ENCODE measurements at places on chromosomes 4 and X.

- H3K4me3 ChIP-seq = no peak overlapping the region
- no peak for DNase-seq
- no peak overlapping the region for H3K27ac ChIP-seq
- H3K36me3 ChIP-seq = no peaks in the 10 kb centered on the region
- no peaks in the 10 kb centered on the region for H3K4me1 ChIP-seq
Measured at GRCh38 chr4:48027653-48028052, 11.1 kb downstream of the NIPAL1 start.

GRCh38 chrX:150007356-150007755 is 69.1 kb upstream of the EOLA2 start:
- H3K27ac ChIP-seq = no peak overlapping the region
- DNase-seq = no peak
- H3K27me3 ChIP-seq = no peaks in the 10 kb centered on the region
- no peaks in the 10 kb centered on the region for H3K4me1 ChIP-seq

DNA sequence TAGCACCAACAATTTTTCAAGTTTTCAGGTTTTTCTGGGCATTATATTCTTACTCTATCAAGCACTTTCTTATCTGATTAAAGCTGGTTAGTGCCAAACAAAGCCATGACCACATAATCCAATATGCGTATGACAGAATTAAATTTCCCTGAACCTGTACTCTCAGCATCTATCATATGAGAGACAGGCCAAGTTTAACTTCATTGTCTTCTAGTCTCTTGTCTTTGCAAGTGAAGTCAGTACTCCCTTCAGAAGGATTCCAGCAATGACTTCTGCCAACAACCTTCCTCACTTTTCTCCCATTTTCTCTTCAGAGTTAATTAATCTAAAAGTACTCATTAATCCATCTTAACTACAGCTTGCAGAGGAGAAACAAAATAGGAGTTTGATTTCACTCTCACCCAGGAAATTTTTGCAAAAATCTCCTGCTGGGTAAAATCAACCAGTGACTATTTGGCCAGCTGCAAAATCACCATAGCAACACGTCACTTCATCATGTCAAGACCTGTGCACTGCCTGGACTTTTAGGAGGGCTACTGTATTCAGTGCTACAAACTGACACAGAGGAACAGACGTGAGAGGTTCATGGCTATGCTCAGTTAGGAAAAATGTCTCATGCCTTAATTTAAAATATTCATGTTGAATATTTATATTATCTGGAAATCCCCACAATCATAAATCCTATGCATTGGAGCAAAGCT is 208.4 kb downstream of the ANTXR2 start:
- H3K27me3 ChIP-seq = no peaks in the 10 kb centered on the region
- no peaks in the 10 kb centered on the region for H3K4me1 ChIP-seq
- H3K27ac ChIP-seq = no peak overlapping the region
- no peak for DNase-seq

- peak overlapping the region; percentile 89 for H3K27ac ChIP-seq
- H3K4me1 ChIP-seq = peaks cover 47% of the 10 kb centered on the region
- no peaks in the 10 kb centered on the region for H3K36me3 ChIP-seq
- H3K27me3 ChIP-seq = no peaks in the 10 kb centered on the region
Measured at GRCh38 chr4:113645771-113646441, 115.6 kb downstream of the CAMK2D start.

DNA sequence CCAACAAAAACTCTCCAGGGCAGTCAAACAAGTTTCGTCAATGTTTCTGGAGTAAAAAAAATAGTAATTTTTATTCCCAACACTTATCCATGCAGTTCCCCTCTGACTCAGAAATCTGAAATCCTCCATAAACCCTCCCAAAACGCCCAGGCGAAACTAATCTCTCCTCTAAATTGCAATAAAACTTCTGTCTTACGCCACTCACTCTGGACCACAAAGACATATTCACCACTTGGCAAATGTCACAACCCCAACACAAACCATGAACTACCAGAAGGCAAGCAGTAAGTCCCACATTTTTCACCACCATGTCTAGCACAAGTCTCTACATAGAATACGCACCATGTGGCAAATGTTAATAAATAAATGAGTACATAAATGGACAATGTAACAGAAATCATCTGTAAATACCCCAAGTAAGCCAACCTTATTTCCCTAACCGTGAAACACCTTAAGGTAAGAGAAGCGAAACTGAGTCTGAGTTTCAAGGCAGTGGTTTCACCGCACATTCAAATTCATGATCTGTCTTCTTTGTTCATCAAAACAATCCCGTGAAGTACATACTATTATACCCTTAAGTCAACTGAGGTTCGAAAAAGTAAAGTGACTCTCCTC is 1.6 kb downstream of the PAPSS1 start:
- H3K27ac ChIP-seq = peak overlapping the region; percentile 81
- H3K4me3 ChIP-seq = peak overlapping the region; percentile 85
- H3K27me3 ChIP-seq = no peaks in the 10 kb centered on the region
- H3K4me1 ChIP-seq = peaks cover 8% of the 10 kb centered on the region

- H3K27ac ChIP-seq = no peak overlapping the region
- no peaks in the 10 kb centered on the region for H3K4me1 ChIP-seq
- DNase-seq = no peak
- no peak overlapping the region for H3K4me3 ChIP-seq
- H3K27me3 ChIP-seq = no peaks in the 10 kb centered on the region
Measured at GRCh38 chr4:24440765-24441164, 143.6 kb downstream of the DHX15 start.

GRCh38 chrX:38172596-38172995 is 48.1 kb downstream of the SRPX start:
- no peaks in the 10 kb centered on the region for H3K36me3 ChIP-seq
- DNase-seq = no peak
- H3K27me3 ChIP-seq = no peaks in the 10 kb centered on the region
- H3K4me3 ChIP-seq = no peak overlapping the region
- H3K27ac ChIP-seq = no peak overlapping the region
- H3K4me1 ChIP-seq = no peaks in the 10 kb centered on the region

Measured in Panc1 (cell line).